ENCODE measurements at places on chromosomes 2 and 18. TPM values are rescaled to one million over a fixed set of nuclear protein-coding genes. Genes with fewer than 3 reads are reported as not detected.

The OR6B2 gene
- not detected for total RNA-seq

DNA sequence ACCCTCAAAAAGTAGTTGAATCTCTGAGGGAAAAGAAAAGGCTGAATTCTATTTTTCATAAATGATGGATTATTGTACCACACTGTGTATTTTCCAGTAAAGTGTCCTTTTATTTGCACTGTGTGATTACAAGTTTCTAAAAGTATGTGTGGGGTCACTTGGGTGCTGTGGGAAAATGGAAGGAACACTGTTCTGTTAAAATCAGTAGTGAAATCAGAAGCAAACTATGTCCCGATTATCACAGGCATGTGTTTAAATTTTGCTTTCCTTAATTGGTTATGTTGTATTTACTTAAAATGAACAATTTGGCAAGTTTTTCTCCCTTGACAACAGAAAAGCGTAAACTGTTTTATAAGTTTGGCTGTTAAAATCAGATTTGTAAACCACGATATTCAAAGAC, 353.1 kb downstream of the ARHGAP15 start:
- H3K27ac ChIP-seq = peak overlapping the region; percentile 77
- H3K27me3 ChIP-seq = no peaks in the 10 kb centered on the region
- no peak for DNase-seq
- no peak overlapping the region for H3K4me3 ChIP-seq

GRCh38 chr18:26002375-26002910, 88.0 kb downstream of the SS18 start:
- H3K36me3 ChIP-seq = no peaks in the 10 kb centered on the region
- H3K27ac ChIP-seq = no peak overlapping the region
- H3K4me1 ChIP-seq = no peaks in the 10 kb centered on the region
- H3K4me3 ChIP-seq = no peak overlapping the region

- peaks cover 12% of the 10 kb centered on the region for H3K4me1 ChIP-seq
- no peak for DNase-seq
- H3K4me3 ChIP-seq = no peak overlapping the region
- no peak overlapping the region for H3K27ac ChIP-seq
Observed at GRCh38 chr2:38438883-38439612, 62.0 kb upstream of the ATL2 start.

DNA sequence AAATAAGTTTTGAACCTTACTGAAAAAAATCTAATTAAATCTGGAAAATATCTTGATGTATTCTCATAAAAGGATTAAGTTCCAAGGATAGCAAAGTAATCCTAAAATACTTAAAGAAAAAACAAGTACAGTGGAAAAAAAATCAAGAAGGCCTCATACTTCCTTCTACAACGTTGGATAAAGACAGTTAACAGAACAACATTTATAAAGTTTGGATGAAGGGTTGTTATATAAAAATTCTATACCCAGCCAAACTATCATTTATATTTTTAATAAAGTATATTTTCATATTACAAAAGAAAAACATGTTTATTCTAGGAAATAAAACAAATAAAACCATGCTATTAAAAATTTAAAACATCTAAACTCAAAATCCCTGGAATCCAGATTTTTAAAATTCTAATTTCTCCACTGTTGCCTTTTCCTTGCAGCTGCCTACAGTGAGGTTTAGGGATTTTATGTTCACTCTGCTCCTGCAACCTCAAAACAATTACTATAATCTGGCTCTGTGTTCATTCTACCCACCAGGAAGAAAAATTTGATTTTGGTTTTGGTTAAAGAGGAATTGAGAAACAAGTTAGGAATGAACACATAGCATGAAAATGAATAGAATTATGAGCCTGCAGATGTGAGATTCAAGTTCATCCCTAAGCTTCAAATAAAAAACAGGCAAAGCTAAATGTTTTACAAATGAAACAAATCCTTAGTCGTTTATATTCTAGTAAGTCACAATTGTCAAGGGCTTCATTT, 142.8 kb downstream of the LPIN1 start:
- no peaks in the 10 kb centered on the region for H3K4me1 ChIP-seq
- no peaks in the 10 kb centered on the region for H3K36me3 ChIP-seq
- no peak for DNase-seq

DNA sequence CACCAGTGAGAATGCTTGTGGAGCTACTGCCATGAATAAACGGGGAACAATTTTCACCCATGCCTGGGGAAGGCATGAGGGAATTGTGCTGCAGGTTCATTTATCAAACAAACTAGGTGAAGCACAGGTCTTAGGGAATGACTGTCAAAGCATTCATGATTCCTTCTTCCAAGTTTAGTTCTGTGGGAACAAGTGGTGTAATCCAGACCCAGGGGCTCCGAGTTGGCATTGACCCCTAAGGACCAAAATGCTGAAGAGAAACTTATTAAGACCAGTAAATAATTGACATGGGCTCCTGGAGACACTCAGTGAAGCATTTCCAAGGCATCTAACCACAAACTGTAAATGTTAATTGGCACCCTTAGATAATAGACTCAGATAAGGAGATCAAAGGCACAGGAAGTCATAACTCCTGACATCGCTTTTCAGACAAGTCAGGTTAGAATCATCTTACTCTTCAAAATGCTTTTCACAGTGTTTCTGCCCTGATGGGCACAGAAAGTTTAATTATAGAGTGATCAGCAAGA, 96.9 kb downstream of the SPP2 start:
- no peak for DNase-seq
- H3K27ac ChIP-seq = no peak overlapping the region
- H3K27me3 ChIP-seq = no peaks in the 10 kb centered on the region
- H3K36me3 ChIP-seq = no peaks in the 10 kb centered on the region

GRCh38 chr2:230825354-230825753, 39.4 kb upstream of the ITM2C start:
- H3K36me3 ChIP-seq = no peaks in the 10 kb centered on the region
- H3K4me3 ChIP-seq = no peak overlapping the region
- H3K4me1 ChIP-seq = peaks cover 13% of the 10 kb centered on the region
- H3K27ac ChIP-seq = no peak overlapping the region

DNA sequence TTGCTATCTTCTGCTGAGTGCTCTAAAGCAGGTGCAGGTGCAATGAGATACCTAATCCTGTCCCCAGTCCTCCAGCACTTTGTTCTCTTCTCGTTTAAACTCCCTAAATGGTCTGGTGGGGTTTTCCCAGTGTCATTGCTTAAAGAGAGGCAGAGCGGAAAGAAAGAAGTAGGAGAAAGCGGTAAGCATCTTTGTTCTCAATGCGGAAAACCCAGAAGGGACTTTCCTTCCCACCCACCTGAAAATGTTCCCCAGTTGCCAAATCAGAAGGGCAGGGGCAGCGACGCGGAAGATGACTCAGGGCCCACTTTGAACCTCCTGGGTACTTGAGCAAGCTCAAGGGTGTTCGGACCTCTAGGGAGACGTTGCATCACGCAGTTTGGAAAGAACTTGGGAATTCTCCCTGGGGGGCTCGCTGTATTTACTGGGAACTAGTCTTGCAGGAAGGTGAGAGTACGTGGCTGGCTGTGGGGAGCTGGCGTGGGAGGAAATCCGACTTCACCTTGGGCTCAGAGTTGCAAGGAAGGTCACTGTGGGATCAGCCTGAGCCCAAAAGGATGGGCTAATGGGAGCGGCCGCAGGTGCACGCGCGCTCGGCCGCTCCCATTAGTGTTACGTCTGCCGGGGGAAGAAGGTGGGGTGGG, 589 bp upstream of the SGPP2 start:
- H3K27ac ChIP-seq = peak overlapping the region; percentile 70
- peak overlapping the region; percentile 64 for H3K4me3 ChIP-seq
- H3K36me3 ChIP-seq = no peaks in the 10 kb centered on the region
- no peaks in the 10 kb centered on the region for H3K27me3 ChIP-seq
- DNase-seq = no peak

- DNase-seq = peak; percentile 41
- no peaks in the 10 kb centered on the region for H3K4me1 ChIP-seq
- no peaks in the 10 kb centered on the region for H3K36me3 ChIP-seq
- H3K4me3 ChIP-seq = no peak overlapping the region
Observed at GRCh38 chr18:6221602-6222014, 193.1 kb downstream of the L3MBTL4 start.

- H3K36me3 ChIP-seq = no peaks in the 10 kb centered on the region
- no peaks in the 10 kb centered on the region for H3K27me3 ChIP-seq
- H3K4me3 ChIP-seq = no peak overlapping the region
- peaks cover 37% of the 10 kb centered on the region for H3K4me1 ChIP-seq
Observed at GRCh38 chr2:222882484-222882928, 21.7 kb downstream of the ACSL3 start.

GRCh38 chr2:128374001-128374710, 55.5 kb upstream of the HS6ST1 start:
- H3K27ac ChIP-seq = peak overlapping the region; percentile 83
- peaks cover 71% of the 10 kb centered on the region for H3K4me1 ChIP-seq
- no peaks in the 10 kb centered on the region for H3K36me3 ChIP-seq
- no peaks in the 10 kb centered on the region for H3K27me3 ChIP-seq

- H3K4me3 ChIP-seq = no peak overlapping the region
- H3K36me3 ChIP-seq = no peaks in the 10 kb centered on the region
- DNase-seq = no peak
- H3K27ac ChIP-seq = no peak overlapping the region
- no peaks in the 10 kb centered on the region for H3K27me3 ChIP-seq
- H3K4me1 ChIP-seq = no peaks in the 10 kb centered on the region
Observed at GRCh38 chr2:99975386-99975785, 167.0 kb downstream of the AFF3 start.

GRCh38 chr2:159226608-159227385, 59.7 kb downstream of the WDSUB1 start:
- H3K27ac ChIP-seq = peak overlapping the region; percentile 73
- peaks cover 33% of the 10 kb centered on the region for H3K4me1 ChIP-seq
- peaks cover 18% of the 10 kb centered on the region for H3K36me3 ChIP-seq
- no peaks in the 10 kb centered on the region for H3K27me3 ChIP-seq
- DNase-seq = no peak

- H3K36me3 ChIP-seq = no peaks in the 10 kb centered on the region
- DNase-seq = no peak
- no peaks in the 10 kb centered on the region for H3K27me3 ChIP-seq
- peaks cover 4% of the 10 kb centered on the region for H3K4me1 ChIP-seq
- H3K27ac ChIP-seq = no peak overlapping the region
- no peak overlapping the region for H3K4me3 ChIP-seq
Observed at GRCh38 chr2:227320305-227321094, 4.6 kb upstream of the MFF start.

GRCh38 chr18:3761266-3761665, 311.3 kb downstream of the TGIF1 start:
- no peaks in the 10 kb centered on the region for H3K36me3 ChIP-seq
- H3K4me3 ChIP-seq = no peak overlapping the region
- no peak overlapping the region for H3K27ac ChIP-seq
- DNase-seq = no peak
- no peaks in the 10 kb centered on the region for H3K27me3 ChIP-seq

GRCh38 chr2:237319086-237319820, 94.7 kb downstream of the COL6A3 start:
- H3K4me1 ChIP-seq = peaks cover 15% of the 10 kb centered on the region
- H3K27me3 ChIP-seq = no peaks in the 10 kb centered on the region
- H3K4me3 ChIP-seq = no peak overlapping the region
- DNase-seq = no peak
- no peaks in the 10 kb centered on the region for H3K36me3 ChIP-seq

DNA sequence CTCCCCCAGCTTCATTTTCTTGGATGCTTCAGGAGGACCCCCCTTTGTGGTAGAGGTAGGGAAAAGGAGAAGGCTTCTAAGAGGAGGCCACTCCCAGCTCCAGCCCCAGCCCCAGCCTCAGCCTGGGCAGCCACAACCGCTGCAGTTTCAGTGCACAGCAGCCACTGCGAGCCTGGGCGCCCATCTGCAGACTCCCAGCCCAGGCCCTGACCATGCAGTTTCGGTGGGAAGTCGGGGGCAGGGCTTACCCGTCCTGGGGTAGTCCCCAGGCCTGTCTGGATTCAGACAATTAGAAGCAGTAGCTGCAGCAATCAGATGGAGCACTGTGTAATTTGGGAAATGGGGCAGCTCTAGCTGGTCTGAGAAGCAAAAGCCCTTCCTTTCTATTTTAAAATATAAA, 28.6 kb downstream of the ITM2C start:
- no peaks in the 10 kb centered on the region for H3K4me1 ChIP-seq
- no peak overlapping the region for H3K27ac ChIP-seq
- H3K27me3 ChIP-seq = no peaks in the 10 kb centered on the region

DNA sequence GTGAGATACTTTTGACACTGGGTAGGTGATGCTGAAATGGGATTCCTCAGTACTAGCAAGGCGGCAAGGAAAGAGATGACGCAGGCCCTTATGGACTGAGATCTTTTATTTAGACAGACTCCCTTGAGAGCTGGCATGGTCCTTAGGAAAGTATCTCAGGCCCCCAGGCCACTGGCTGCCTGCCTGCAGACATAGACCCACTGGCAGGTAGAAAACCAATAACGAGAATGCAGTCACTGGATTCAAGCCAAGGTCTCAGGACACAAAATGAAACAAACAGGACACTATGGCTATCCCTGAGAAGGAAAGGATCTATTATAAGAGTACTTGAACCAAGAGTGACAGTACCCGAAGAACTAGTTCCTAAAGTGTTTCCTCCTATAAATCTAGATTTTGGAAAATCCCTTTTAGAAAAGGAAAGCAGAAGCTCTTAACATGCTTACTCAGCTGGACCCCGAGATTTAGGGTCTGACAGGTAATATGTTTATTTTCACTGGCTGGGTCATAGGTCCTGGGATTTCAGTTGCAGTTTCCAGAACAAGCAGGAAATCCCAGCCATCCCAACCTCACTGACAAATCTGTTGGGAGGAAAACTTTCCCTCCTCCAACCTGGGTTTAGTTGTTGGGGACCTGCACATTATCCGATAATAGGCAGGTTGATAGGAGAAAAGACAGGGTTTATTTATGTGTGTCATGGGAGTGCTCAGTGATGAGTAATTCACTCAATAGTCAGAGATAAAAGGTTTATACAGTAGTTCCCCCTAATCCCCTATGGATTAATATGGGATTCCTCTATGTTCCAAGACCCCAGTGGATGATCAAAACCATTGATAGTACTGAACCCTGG, 44.5 kb downstream of the COMMD1 start:
- H3K4me1 ChIP-seq = peaks cover 3% of the 10 kb centered on the region
- no peak for DNase-seq
- no peak overlapping the region for H3K27ac ChIP-seq
- H3K36me3 ChIP-seq = no peaks in the 10 kb centered on the region
- H3K27me3 ChIP-seq = no peaks in the 10 kb centered on the region

DNA sequence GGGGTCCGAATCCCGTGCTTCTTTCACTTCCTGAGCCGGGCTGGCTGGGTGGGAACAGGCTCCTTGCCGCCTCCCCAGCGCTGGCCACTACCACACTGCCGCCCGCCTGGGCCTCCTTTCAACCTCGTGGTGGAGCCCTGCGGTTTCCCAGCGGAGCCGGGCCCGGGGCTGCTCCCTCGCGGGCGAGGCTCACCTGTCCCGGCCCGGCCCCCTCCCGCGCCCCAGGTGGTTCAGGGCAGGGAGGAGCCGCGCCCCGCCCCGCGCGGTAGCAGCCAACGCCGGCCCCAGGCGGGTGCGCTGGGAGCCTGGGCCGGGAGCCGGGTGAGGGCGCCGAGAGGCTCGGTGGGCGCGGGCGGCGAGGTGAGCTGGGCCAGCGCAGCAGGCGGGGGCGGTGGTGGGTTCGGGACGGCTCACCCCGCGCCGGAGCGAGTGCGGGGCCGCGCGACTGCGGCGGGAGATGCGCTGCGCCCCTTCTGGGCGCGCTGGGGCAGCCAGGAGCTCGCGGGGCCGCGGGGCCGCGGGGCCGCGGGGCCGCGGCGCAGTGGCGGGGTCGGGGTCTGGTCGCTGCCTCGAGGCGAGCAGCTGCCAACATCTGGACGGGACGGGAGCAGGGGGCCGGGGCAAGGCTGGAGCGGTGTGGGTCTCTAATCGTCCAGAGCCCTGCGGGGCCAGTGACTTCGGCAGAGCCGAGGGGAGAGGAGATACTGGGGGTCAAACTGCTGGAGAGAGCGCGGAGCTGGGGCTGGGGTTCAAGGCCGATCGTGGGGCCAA, at the start of gene LYPD6B:
Gene LYPD6B (plus strand): TSS at position 258 of the 771 bp plus-strand sequence. CDS start 92,250 bp downstream, outside the sequence.
- H3K27ac ChIP-seq = no peak within 1 kb of the TSS
- DNase-seq = peak; percentile 89
- H3K27me3 ChIP-seq = peaks cover 8% of the 10 kb centered on the region
- H3K4me1 ChIP-seq = no peaks in the 10 kb centered on the region
- H3K36me3 ChIP-seq = no peaks in the 10 kb centered on the region

Data from upper lobe of left lung (tissue), 6 donors.